Anterior cingulate cortex (tissue), 58 donors: ENCODE measurements at places on chromosomes 3 and 15.

DNA sequence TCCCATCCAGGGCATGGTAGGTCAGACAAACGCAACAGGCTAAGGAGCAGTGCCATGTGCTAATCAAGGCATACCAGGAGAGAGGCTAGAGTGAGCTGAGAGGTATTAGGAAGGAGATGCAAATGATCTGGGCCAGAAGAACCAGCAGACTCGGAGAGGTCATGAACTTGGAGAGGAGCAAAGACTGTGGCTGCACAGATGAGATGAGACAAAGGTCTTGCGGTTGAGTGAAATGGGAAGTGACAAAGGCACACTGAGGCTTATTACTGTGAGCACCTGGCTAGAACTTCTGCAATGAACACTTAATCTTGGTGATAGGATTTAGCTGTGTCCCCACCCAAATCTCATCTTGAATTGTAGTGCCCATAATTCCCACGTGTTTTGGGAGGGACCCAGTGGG lies 380.2 kb downstream of the ULK4 start:
- no peak for DNase-seq

DNA sequence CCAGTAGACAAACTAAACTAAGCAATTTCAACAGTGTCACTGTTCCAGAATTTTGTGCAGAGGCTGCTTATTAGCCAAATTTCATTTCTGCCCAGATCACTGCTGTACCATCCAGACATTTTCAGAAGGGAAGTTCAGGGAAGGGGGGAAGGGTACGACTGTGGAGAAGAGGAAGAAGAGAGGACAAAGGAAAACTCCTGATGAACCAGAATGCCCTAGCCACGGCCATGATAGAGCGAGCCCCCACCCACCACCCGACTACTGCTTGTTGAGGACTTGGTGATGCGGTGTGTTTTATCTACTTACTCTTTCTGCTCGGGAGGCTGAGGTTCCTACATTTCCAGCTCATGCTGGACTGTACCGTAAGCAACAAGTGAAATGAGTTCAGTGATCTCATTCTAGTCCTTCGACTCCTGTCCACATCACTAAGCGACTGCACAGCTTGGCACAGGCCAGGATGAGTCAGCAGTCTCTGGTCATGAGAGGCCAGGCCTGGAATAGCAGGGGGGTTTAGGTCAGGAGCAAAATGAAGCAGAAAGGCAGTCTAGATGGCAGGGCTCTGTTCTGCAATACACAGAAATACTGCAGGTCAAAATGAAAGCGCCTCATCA lies 330.8 kb downstream of the TIGIT start:
- DNase-seq = peak; percentile 68

DNA sequence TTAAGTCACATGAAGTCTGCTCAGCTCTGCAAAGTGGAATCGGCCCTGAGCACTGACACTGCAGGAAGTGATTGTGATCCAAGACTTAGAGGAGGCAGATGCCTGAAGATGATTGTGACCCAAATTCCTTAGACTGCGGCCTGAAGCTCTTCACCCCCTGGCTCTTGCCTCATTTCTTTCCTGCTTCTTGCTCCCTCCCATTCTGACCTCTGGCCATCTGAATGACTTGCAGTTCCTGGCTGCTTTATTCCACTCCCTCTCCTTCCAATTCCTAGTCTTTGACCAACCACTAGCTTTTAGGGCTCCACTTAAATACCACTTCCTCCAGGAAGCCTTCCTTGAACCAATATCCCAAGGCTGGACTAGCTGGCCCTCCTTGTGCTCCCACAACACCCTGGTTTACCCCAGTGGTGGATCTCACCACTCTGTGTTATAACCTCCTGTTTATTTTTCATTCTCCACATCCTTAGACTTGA lies 9.9 kb upstream of the EPB42 start:
- no peak for DNase-seq

GRCh38 chr3:171772427-171773056 lies 37.7 kb downstream of the PLD1 start:
- peak; percentile 27 for DNase-seq

DNA sequence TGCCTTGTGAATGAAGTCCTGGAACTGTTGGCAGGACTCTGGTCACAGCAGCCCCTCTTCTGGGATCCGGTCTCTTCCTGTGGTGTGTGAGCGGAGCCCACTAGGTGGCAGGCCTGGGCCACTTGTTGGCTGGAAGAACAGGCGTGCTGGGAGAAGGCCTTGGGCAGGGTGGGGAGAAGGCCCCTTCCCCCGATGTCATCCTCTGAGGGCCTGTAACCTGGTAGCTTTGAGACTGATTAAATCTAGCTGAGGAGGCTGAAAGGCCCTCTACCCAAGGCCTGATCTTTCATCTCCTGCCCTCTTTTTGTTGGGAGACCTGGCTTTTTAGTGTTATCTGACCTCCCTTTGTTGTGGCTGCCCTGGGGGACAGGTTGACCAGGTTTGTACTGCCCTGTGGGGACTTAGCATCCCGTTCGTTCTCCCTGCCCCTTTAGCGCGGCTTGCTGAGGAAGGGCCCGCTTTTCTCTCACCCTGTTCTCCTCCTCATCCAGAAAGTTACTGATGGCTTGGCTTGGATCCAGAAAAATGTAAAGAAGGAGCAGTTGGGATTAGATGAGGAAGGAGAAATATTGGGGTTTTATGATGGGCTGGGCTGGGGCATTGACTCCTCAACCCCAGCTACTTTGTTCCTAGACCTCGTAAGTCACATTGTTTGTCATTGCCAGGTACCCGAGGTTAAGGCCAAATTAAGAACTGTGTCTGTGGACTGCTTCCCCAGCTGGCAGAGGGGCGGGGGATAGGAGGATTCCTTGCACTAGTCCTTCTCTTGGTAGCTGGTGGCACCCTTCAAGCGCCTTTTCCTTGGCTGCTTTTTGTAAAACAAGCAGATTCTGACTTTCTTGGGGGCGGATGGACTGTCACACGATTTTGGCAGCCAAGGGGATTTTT lies 48.5 kb downstream of the CHCHD6 start:
- peak; percentile 55 for DNase-seq

GRCh38 chr3:11642431-11643191 lies 1.1 kb downstream of the VGLL4 start:
- peak; percentile 78 for DNase-seq

DNA sequence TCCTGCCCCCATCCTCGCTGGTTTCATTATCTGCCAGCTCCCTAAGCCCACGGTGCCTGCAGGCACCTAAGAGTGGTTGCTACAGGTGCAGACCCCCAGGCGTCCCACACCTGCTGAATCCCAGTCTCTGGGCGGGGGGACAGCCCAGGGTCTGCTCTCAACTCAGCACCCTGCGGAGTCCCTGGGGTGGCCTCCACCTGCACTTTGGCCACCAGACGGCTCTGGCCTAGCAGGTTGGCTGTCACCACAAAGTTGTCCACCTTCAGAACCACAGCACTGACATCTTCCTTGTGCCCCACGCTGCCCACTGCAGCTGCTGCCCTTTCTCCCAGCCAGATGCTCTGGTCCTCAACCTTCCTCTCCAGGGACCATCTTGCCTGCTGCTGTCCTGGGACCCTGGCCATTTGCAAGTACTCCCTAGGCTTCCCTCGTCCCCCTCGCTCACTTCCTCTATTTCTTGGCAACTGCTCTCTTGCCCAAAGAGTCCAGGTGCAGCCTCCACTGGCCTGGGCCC lies 34.9 kb upstream of the SNRPA1 start:
- DNase-seq = no peak

- no peak for DNase-seq
These were observed 476.6 kb downstream of the FHIT start for GRCh38 chr3:60774617-60775016.

GRCh38 chr15:29382862-29383261 lies 113.2 kb upstream of the NSMCE3 start:
- DNase-seq = no peak

GRCh38 chr15:48064421-48064820 lies 56.4 kb upstream of the SLC24A5 start:
- DNase-seq = no peak

DNA sequence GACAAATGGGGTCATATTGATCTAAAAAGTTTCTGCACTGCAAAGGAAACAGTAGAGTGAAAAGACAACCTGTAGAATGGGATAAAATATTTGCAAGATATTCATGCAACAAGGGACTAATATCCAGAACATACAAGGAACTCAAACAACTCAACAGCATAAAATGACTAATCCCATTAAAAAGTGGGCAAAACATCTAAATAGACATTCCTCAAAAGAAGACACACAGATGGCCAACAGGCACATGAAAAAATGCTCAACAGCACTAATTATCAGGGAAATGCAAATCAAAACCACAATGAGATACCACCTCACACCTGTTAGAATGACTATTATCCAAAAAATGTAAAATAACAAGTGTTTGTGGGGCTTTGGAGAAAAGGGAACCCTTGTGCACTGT lies 8.8 kb downstream of the SLC12A8 start:
- DNase-seq = no peak

- no peak for DNase-seq
These were observed 55.0 kb downstream of the GOLIM4 start for GRCh38 chr3:168040607-168041208.

DNA sequence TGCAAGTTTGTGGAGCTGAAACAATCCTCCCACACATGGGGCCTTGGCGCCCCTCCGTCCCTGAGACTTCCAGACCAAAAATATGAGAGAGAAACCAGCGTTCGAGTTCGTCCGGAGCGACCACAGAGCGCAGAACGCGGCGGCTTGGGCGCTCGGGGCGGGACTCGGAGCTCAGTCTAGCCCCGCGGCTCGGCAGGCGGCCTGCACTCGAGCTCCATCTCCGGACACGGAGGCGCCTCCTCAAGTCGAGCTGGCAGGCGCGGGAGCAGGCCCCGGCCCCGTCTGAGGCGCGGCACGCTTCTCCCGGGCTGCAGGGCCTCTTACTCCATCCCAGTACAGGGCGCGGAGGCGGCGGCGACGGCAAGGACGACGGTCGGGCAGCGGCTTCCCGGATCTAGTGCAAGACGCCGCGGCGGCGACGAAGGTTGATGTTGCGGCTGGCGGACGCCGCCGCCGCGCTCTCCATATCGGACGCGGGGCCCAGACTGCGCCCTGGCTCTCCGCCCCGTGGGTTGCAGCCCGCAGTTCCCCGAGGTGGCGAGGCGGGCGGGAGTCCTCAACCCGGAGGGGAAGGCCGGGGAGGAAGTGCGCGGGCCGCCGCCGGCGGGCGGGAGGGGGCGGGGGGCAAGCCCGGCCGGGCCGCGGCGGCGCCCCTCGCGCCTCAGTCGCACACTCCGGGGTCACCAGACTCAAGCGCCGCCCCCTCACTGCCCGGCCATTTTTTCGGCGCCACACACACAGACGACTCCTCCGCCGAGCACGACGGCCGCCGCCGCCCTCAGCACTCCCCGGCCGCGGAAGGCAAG lies 674 bp downstream of the MSL2 start:
- peak; percentile 67 for DNase-seq

DNA sequence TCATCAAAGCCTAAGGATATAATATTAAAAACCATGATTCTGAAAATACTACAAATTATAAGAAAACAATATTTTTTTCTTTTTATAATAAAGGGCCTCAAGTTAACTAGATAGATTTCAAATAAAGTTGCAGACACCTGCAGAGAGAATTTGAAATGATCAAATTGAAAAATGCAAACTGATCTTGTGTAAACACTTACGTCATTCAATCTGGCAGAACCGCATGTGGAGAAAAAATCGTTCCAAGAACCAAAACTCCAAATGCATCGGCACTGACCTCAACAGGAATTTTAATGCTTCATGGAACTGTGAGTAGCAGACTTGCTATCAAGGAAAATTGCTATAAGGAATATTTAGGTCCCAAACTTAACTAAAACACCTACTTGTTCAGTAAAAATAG lies 17.2 kb downstream of the CPA3 start:
- no peak for DNase-seq

DNA sequence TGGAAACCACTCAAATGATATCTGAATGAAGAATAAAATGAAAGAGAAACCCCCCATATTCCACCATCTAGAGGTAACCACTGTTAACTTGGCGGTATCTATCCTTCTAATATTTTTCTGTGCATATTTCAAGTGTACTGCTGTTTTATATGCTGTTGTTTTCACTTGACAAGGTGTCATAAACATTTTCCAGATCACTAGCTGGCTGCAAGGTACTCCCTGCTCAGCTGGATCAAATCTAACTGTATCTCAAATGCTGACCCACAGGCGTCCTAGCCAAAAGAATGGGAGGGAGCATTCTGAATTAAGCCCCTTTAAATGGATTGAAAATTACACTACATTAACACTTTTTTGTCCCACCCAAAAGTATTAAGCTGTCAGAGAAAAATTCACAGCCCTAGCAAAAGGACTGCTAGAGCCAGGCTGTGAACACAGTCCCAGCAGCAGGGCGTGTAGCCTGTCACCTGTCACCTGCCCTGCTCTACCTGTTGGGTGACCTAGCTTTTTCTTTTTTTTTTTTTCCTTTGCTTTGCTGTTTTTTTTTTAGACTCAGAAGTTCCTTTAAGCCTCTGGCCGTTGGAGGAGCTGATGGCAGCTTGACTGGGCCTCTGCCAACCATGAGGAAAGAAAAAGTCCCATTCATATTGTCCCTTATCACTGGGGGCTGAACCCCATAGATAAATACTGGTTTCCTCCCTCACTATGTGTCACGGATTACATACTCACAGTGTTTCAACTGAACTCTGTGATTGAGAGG lies 93.7 kb upstream of the TSC22D2 start:
- no peak for DNase-seq

DNA sequence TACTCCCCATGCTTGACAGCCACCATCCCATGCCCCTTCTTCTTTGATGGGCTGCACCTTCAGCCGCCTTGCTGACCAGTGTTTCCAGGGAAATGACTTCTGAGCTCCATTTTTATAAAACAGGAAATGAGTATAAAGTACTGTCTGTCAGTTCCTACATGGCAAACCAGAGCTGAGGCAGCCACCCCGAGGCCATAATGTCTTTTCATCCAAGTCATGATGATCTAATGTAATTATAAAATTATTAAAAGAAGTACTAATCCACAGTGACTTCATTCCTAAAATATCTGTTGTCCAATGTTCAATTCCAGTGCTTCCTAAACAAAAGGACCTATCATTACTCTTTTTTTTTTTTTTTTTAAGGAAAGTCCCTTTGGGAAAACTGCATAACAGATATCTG lies 75.2 kb upstream of the HERC1 start:
- DNase-seq = no peak

GRCh38 chr15:69144530-69144929 lies 15.9 kb upstream of the GLCE start:
- no peak for DNase-seq

DNA sequence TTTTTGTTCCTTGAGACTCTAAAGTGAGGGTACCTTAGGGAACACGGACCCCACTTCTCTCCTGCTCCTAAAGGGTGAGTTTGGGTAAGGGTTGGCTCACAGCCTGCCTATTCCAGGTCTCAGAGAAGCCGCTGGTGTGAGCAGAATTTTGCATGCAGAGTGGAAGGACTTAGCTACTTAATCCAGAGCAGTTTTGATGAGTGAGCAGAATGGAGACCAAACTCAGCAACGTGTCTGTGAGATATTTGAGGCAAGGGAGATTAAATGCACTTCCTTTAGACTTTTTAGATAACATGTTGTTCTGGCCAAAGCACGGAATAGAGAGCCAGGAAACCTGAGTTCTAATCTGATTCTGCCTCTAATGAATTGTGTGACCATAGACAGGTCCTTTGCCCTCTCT lies 5.1 kb downstream of the SLC24A1 start:
- no peak for DNase-seq
